Activated CD4-positive, alpha-beta T cell treated with anti-CD3 and anti-CD28 coated beads, Interleukin-2, amount 50 U/mL, for 4 hours (primary cell): ENCODE measurements at places on chromosomes 13 and 19.

- DNase-seq, result no peak
Observed at GRCh38 chr13:111845621-111846351, 221.2 kb upstream of the SOX1 start.

DNA sequence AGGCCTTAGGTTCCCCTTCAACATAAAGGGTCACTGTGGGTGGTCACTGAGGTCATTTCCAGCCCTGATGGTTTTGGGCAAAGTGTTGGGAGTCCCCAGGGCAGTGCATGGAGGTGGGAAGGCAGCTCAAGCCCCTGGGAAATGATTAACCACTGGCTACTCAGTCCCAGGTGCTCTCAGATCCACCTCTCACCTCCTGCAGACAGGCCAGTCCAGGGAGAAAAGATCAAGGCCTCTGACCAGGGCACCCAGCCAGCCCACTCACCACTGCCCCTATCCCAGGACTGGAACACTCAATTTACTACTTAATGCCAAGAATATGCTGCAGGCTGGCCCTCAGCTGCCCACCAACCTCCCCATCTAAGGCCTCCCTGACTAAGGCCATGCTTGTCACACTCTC is 1307.9 kb downstream of the UQCRFS1 start:
- DNase-seq, result no peak

- no peak for DNase-seq
Observed at GRCh38 chr19:3479177-3479833, 1.0 kb downstream of the SMIM24 start.

- DNase-seq, result no peak
Observed at GRCh38 chr13:73428706-73429105, 369.9 kb downstream of the KLF5 start.

DNA sequence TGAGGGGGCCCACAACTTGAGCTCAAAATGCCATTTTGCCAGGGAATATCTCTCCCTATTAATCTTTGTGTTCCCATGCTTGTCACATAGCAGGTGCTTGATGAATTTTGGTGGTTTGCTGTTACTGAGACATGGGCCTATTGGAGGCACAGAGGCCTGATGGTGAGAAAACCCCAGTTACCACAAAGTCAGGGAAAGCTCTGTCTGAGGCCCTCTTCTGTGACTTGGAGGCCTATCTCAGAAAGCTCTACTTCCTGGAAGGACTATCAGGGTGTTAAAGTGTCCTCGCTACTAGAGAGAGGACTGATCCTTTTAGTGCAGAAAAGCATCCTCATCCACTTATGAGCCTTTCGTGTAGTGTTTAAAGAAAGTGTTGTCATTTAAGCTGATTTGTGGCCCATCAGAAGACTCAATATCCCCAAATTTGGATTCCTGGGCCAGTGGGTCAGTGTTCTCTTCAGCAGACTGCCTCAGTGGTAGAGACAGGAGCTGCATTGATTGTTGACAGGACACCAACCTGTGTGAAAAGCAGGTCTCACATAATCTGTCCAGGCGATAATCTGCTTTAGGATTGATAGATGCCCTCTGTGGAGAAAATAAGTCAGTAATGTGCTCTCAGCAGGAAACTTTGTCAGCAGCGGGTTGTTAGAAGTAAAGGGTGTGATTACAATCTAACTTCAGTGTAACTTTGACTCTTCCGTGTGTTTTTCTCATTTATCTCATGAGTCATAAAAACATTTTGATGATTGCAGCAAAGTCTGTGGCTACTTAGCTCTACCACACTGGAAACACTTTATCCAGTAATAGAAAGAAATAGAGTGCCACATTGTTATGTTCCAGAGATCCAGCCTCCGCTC is 121.0 kb downstream of the AKAP11 start:
- DNase-seq, result no peak

- no peak for DNase-seq
Observed at GRCh38 chr13:20049558-20050473, 91.3 kb downstream of the ZMYM2 start.

DNA sequence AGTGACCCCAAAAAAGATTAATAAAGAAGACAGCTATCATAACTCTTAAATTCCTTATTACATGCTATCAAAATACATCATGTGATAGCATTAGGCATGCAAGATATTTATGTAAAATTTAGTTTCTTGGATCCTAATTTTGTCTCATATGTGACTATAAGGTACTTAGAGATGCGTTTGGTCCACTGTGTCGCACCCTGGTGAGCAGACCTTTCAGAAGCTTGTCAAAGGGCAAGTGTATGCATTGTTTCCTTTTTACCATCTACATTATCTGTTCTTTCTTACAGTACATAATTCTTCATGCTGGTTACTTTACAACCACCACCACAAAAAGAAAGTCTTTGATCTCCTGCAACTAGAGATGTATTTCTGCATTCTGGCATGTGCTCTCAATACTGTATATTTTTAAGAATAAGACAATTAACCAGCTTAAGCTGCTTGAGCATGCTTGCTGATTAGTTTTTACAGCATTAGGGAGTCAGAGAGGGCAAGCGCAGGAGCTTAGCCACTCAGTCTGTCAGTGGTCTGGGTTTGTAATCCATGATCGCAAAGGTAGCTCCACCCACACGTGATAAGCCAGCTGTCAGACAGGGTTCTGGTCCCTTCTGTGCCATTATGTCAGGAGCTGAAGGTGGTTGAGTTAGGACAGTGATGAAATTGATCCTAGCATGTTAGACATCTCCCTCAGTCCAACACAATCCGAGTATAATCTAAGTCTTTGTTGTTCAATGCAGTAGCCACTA is 500.9 kb downstream of the MYO16 start:
- no peak for DNase-seq

GRCh38 chr19:14450168-14450874 is 17.2 kb downstream of the PKN1 start:
- peak; percentile 39 for DNase-seq

DNA sequence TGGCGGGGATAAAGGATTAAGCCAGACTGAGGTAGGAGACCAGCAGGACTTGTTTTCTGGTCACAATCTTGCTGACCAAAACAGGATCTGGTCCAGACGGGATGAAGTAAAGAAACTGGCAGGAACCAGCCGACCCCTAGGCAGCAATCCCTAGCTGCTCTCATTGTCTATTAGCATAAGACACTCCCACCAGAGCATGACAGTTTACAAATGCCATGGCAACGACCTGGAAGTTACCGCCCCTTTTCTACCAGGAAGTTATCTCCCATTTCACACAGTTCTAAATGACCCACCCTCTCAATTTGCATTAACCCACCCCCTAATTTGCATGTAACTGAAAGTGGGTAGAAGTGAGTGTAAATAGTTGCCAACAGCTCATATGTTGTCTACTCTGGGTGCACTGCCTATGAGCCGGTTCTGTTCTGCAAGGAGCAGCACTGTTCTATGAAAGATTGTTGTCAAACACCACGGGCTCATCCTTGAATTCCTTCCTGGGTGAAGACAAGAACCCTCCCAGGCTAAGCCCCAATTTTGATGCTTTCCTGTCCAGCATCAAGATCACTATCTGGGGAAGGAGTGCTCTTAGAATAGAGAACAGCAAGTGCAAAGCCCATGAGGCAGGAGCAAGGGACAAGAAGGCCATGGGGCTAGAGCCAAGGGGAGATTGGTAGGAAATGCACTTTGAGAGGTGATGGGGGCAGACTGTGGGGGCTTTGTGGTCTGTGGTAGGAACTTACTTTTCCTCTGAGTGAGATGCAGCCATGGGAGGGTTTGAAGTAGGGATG is 13.9 kb upstream of the FBXO27 start:
- no peak for DNase-seq

DNA sequence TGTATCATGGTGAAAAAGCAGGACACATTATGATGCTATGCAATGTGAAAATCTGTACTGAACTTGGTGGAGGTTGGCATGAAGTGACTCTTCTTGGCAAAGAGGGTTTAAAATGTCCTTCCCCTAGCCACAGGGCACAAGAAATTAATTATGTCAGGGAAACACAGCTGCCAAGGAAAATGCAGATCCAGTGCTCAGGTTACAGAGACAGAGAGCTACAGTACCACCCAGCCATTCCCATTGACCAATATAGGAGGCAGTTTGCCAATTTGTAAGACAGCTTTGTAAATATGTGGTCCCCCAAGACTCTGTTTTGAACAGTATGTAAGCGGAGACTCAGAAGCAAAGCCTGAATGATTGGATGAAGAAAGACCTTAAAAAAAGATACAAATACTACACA is 69.4 kb upstream of the KLF12 start:
- no peak for DNase-seq

DNA sequence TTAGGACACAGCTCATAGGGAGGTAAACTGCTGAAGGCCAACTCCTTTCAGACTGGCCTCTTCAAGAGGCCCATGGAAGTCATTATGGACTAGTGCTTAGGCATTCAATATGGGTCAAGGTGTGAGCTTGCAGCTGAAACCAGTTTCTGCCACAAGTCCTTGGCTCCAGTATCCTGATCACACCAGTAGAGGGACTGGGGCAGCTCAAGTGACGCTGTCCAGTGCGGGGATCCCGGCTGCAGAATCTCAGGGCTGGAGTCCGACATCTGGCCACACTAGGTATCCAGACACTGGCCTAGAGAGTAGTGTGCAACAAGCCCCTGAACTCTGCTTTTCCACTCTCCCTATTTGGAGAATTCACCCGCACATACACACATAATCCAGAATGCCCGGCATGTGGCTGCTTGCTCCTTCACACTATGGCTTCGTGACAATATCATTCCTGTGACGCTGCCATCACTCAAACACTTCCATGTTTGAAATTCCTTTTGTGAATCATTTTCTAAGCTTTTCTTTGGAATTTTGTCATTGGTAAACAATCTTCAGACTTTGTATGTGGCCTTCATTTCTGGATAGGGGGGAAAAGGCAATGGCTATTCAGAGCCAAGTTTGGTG is 425.1 kb downstream of the EFNB2 start:
- DNase-seq, result no peak

DNA sequence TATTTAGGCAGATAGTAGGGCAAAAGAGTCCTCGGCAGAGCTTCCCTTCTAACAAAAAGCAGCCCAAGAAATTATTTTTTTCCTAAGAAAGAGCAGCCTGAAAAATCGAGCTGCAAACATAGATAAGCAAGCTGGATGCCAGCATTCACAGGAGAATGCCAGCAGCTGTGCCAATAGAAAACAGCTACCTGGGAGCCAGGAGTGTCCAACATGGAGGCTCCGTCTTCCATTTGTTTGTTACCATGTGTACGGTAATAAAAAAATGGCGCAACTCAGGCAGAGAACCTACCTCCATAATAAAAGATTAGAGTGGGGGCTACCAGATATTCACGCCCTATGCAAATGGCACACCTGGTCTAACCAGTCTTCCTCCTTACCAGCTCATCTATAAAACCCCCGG is 77.6 kb upstream of the IPO5 start:
- DNase-seq, result no peak

DNA sequence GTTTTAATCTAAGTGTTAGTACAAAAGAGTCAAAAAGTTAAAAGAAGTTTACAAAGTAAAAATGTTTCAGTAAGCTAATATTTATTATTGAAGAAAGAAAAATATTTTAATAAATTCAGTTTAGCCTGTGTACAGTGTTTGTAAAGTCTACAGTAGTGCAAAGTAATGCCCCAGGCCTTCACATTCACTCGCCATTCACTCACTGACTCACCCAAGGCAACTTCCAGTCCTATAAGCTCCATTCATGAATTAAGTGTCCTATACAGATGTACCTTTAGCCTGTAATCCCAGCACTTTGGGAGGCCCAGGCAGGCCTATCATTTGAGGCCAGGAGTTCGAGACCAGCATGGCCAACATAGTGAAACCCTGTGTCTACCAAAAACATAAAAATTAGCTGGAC is 24.1 kb upstream of the AKAP11 start:
- no peak for DNase-seq

GRCh38 chr19:31749231-31749630 is 400.0 kb upstream of the TSHZ3 start:
- no peak for DNase-seq

GRCh38 chr19:53424968-53425597 is 6.7 kb upstream of the ZNF761 start:
- peak; percentile 53 for DNase-seq

- no peak for DNase-seq
Observed at GRCh38 chr13:114311387-114311786, 2.9 kb upstream of the CHAMP1 start.

- DNase-seq, result no peak
Observed at GRCh38 chr13:21343659-21344058, 115.4 kb downstream of the ZDHHC20 start.

- DNase-seq, result no peak
Observed at GRCh38 chr19:10921910-10922637, 6.4 kb downstream of the YIPF2 start.

- no peak for DNase-seq
Observed at GRCh38 chr19:40139533-40140287, 49.0 kb upstream of the ZNF780A start.

DNA sequence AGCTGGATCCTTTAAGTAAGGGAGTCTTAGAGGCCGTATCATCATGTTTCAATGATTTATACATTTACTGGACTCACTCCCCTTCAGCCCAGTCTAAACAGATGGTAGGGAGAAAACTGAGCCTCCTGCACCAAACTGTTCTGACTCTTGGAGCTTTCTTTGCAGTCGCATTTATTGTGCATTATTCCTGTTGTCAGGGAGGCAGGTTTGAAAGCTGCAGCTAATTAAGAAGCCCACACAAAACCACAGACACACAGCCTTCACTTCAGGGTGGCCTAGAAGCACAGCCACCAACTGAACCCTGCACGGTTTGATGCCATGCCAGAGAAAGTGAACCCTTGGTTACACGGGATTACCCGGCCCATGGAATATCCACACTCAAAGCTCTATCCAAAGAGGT is 911.0 kb downstream of the UQCRFS1 start:
- no peak for DNase-seq

DNA sequence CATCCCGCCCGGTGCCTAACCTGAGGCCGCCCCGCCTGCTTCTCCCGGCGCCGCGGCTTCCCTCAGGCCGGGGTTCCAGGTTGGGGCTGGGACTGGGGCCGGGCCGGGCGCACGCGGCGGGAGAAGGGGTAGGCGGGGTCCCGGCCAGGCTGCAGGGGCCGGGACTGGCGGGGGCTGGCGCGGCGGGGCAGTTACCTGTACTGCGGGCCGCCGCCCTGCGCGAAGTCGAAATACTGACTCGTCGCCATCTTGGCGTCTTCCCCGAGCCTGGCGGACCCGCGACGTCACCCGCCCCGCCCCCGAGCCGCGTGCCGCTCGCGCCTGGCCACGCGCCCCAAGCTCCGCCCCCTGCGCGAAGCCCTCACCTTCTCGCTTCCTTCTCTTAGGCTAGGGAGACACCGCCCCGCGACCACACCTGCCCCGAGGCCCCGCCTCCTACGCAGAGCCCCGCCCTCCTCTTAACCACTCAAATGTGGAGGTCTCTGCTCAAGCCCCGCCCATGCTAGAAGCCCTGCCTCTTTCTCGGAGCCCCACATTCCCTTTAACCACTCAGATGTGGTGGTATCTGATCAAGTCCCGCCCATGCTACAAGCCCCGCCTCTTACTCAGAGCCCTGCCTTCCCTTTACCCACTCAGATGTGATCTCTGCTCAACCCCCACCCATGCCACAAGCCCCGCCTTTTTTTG is at the start of gene ZFR2:
ZFR2 (minus strand) TSS at position 269 of the 687 bp plus-strand sequence; CDS start at position 248, 21 bp downstream.
- peak; percentile 19 for DNase-seq

DNA sequence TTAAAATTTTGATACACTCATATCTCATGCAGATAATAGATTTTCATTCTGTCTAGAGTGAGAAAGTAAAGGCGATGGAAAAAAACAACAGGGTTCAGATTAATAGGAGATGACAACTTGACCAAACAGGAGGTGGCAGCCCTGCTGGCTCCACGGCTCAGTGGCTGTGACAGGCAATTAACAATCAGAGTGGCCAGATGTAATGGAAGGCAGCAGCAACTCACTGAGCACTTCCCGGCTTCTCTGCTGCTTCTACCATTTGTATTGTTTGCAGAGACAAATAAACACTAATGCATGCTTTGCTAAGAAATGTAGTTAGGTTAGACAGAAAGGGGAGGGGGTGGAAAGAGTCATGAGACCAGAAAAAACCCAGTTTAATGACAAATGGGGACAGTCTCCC is 473.0 kb upstream of the SLC10A2 start:
- no peak for DNase-seq

- no peak for DNase-seq
Observed at GRCh38 chr13:45333251-45333976, 7.6 kb downstream of the TPT1 start.
